ENCODE measurements at places on chromosomes 13 and 19.

DNA sequence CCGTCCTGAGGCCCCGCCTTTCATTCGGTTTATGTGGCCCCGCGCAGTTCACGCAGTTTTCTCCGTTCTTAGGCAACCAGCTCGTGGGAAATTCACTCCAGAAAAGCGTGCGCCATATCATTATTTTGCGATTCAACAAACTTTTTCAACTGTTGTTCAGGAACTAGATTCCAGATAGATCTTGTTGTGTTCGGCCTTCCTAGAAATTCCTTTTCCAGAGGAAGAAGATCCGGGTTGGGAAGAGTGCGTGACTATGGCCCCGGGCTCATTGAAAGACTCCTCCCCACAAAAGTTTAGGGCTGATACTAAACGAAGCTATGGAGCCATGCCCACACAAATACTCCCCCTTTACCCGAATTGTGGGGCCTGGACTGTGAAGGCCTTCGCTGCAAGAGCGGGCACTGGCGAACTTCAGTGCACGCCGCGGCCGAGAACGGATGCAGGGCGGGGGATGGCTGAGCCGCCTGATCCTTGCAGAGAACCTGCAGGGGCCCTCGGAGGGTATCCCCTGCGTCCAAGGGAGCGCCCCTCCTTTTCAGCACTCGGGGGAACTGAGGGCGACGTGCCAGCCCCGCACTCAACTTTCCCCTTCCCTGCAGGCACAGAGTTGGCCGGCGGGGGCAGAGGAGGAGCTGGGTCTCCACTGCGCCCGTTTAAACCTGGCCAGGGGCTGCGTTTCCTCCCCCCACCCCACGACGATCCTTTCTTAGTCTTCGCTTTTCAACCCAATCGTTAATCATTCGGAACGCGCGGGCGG lies 904 bp upstream of the SOX1 start:
- DNase-seq, result no peak

GRCh38 chr19:10555610-10555973 lies 10.2 kb downstream of the KRI1 start:
- no peak for DNase-seq

- DNase-seq, result no peak
Observed at GRCh38 chr19:8965887-8966286, 44.3 kb downstream of the MUC16 start.

DNA sequence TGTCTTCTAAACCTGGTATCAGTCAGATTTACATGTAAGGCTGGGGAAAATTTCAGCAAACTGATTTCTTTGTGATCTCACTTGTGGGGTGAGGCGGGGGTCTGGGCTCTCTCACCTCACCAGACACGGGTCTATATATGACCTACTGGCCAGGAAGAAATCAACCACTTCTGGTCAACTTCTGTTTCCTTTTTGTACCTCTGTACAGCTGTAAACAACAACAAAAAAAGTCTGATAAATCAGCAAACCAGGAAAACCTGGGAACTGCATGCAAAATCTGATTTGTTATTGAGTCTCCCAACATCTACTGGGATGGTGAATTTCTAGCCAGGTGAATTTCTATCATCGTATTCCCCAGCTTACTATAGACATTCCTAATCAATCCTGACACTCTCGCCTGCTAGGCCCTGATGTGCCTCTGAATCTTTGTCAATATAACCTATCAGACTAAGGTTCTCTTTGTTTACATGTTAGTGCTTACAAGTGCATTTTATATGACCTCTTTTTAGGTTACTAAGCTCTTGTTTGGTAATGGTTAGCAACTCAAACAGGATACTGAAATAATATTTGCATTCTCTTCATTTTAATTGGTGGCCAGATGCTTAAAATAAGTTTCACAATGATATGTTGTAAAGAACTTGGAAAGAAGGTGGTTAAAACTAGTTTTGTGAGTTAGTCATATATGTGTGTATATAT lies 77.7 kb downstream of the LRRC63 start:
- no peak for DNase-seq
